ENCODE measurements at places on chromosomes 2 and 18.
A peak's percentile ranks its signal among the peaks of the same experiment; 100 is the strongest.

DNA sequence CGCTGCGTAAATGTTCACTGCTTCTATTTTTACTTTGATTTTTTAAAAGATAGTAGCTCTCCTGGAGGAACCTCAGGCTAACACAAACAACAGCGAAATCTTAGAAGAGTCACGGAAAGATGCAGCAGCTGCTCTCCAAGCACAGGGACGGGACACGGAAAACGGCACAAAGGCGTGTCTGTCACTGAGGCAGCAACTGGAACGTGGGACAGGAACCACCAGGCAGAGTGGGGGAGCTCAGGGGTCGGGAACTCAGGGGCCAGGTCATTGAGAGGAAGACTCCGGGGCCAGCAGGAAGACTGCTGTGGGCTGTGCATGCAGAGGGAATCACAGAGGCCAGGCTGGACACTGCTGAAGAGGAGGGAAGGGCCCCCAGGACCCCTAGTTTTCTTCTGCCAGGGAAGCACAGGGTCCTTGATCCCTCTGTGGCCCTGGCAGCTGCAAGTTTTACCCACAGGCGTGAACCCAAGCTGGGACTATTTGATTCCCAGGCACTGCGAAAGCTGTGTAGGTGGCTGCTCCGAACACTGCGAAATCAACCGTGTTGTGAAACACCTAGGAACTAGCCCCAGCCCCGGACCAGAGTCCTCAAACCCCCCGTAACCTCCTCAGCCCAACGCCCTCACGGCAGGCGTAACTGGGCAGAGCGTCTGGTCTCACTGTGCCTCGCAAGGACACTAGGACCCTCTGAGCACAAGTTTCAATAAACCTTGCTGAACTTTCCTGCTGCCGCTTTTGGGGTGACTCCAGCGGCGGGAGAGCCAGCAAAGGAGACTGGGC lies 263.0 kb downstream of the EIPR1 start:
- no peak for DNase-seq

DNA sequence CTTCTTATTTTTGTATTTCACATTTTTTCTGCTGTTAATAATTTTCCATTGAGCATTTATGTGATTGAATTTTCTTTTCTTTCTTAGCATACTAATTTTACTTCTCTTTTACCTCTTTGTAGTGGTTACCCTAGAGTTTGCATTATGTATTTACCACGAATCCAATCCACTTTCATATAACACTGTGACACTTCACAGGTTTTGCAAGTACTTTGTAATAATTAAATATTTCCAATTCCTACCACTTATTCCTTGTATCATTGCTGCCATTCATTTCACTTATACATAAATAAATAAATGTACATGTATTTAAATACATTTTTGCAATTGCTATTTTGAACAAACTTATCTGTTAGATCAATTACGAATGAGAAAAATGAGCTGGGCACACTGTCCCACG lies 110.8 kb downstream of the TGIF1 start:
- DNase-seq: no peak

DNA sequence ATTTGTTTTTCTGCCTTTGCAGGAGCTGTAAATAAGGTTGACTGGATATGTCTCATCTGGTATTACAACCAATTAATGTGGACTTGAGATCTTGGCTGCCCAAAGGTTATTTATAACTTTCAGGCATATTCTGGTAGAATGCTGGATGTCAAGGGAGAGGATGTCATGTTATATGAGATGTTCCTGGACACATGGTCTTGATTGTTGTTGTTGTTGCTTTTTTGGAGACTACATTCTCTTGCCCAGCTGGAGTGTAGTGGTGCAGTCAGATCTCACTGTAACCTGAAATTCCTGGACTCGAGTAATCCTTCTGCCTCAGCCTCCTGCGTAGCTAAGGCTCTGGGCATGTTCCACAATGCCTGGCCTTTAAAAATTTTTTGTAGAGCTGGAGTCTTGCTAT lies 83.3 kb downstream of the LCLAT1 start:
- DNase-seq: no peak

- DNase-seq: no peak
These were observed 183.1 kb downstream of the FIGN start for GRCh38 chr2:163552758-163553157.

GRCh38 chr2:85672456-85672855 lies 4.5 kb upstream of the SFTPB start:
- DNase-seq: no peak

GRCh38 chr2:71385012-71385411 lies 53.4 kb downstream of the ZNF638 start:
- no peak for DNase-seq

- peak; percentile 34 for DNase-seq
These were observed 72.2 kb upstream of the CHRNA1 start for GRCh38 chr2:174836377-174836994.

DNA sequence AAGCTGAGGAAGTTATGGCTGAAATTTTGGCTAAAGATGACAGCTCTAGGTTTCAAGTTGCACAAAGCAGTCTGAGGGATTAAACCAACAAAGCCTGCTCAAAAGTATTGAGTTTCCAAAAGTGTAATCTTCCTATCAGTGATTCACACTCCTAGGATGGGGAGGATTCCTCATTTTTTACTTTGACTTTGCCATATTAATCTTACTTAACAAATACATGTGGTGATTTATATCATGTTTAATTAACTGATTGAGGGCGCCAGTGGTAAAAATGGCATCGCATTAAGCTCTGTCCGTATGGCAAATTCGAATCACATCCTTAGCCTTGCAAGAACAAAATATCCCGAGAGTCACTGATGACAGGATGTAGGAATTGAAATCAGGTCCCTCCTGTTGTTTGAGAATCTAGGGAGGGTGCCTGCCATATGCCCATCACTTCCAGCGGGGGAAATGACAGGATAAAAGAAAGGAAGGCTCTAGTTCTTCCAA lies 78.1 kb upstream of the ETAA1 start:
- no peak for DNase-seq

DNA sequence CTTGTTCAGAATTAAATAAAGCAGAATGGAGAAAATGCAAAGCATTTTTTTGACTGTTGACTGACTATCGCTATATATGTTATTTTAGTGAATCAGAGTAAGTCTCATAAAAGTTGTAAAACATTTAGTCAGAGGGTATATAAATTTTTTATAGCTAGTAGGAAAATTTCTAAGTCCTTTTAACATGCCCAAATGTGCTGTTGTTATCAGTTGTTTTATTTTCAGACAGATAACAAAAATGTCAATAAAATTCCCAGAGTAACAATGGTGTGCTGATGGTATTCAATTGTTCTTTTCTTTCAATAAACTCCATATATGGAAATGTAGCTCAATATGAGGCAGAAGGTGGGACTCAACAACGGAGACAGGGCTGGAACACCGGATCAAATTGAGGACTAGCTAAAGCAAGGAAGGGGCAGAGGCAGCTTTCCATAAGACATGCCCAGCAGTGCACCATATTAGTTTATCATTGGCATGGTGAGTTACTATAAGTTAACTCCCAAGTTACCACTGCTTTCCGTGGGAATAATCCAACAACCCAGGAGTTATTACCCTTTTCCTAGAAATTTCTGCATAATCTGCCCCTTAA lies 26.6 kb downstream of the GULP1 start:
- no peak for DNase-seq

DNA sequence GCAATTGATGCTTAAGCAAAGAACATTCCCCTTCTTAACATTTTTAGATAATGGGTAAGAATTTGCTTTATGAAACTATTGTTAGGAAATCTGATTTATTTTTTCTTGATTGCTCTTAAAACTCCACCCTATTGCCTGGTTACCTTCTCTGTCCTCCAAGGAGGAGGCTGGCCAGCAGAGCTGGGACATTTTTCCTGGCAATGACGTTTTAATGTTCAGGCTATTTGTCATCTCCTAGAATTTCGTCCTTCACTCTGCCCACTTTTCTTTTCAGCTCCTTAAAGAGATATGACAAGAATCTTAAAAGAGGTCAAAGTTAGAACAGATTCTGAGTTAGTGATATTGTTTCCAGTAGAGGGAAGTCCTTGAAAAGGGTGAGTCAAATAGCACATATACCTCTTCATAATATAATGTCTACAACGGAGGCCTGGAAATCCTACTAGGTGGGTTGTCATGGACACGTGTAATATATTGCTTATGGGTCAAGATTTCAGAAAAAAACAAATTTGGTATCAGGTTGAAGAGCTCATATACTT lies 141.0 kb downstream of the CMPK2 start:
- no peak for DNase-seq

- DNase-seq: no peak
These were observed 252.7 kb upstream of the TCF4 start for GRCh38 chr18:55840601-55841170.

DNA sequence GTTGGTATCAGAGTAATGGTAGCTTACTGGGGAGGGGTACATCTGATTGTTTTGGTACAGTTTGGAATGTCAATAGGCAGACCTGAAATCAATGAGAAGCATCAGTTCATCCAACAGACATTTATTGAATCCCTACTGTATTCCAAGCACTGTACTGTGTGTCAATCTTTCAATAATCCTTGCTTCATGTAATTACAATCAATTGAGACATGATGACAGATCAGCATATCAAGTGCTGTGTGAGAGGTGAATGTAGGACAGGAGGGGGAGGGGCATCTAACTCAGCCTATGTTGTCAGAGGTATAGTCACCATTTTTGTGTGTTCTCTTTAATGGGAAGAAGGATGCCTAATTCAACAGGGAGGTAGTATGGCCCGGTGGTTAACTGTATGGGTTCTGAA lies 146.9 kb downstream of the SLC4A10 start:
- no peak for DNase-seq

- DNase-seq: no peak
These were observed 39.1 kb upstream of the PPP1R1C start for GRCh38 chr2:181946444-181947127.

- DNase-seq: no peak
These were observed 302.8 kb upstream of the CCDC68 start for GRCh38 chr18:55262021-55262560.

DNA sequence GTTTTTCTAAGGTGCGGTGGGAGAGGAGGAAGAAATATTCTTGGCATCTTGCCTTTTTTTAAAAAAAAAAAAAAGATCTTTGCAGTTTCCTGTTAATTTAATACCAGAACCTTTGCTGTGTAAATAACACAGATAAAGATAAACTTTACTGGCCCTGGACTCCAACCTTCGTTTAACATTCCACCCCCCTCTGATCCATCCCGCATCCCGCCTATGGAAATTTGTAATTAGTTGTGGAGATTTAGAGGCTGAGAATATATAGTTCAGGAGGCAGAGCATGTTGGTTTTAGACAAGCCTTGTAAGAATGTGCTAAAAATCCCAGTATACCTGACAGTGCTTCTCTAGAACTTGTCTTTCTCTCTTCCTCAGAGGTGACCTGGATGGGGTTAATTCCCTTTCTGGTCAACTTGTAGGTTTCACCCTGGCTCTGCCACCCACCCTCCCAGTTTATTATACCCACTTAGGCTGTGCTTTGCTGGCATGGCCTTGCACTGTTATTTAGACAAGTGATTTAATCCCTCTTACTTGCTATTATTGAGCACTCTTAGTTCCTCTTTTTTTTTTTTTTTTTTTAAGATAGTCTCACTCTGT lies 2.9 kb upstream of the C2orf72 start:
- DNase-seq: no peak

- no peak for DNase-seq
These were observed 11.9 kb downstream of the GAL3ST2 start for GRCh38 chr2:241788572-241788971.

GRCh38 chr2:173822889-173823542 lies 142.2 kb downstream of the SP3 start:
- no peak for DNase-seq
